ENCODE measurements at places on chromosomes 4 and X.

DNA sequence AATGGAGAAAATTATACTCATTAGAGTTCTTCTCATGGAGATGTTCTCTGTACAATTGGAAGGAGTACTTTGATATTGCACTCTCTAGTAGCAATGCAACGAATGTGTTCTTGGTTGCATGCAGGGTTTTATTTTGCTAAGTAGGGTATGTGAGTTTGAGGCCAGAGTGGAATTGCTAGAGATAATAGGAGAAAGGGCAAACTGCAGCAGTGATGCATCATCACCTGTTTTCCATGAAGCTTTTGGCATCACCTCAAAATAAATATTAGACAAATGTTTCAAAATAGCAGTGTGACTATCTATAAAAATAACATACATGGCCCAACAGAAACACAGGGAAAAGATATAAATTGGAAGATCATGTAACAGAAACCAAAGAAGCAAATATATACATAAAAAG lies 93.3 kb downstream of the TIGD2 start:
- DNase-seq = no peak

DNA sequence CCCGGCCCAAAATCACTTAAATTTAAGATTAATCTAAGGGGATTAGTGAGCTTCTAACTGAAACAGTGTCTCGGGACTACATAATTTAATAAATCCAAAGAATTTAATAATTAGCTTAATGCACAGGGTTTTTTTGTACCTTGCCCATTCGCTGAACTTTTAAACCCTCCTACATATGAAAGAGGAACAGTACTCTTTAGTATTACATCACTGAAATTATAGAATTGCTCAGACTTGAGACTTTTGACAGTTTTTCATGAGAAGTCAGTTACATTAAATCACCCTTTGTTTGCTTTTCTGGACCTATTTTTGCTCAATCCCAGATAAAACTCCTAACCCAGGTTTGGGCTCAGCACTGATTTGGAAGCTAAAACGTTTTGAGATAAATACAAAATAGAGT lies 2.4 kb upstream of the TADA2B start:
- no peak for DNase-seq

- no peak for DNase-seq
Measured at GRCh38 chr4:20313237-20314030, 61.7 kb downstream of the SLIT2 start.

GRCh38 chrX:118212817-118213183 lies 96.2 kb upstream of the KLHL13 start:
- DNase-seq = no peak

- DNase-seq = no peak
Measured at GRCh38 chr4:148955564-148956297, 513.5 kb upstream of the NR3C2 start.

All from omental fat pad (tissue), 4 donors.